Left cardiac atrium (tissue), 4 donors: ENCODE measurements at places on chromosomes 3 and 15. TPM values are rescaled to one million over a fixed set of nuclear protein-coding genes. Genes with fewer than 3 reads are reported as not detected.

Gene VGLL4
- total RNA-seq, result 28.6 TPM

Gene TICRR
- 0.03 TPM for total RNA-seq

Gene RBP2
- total RNA-seq, result not detected

Gene HDC
- 0.65 TPM for total RNA-seq

Gene ZIC1
- not detected for total RNA-seq

Gene COMMD4
- 35.5 TPM for total RNA-seq

Gene CHCHD4
- 25.9 TPM for total RNA-seq

Gene FEZF2
- not detected for total RNA-seq

Gene GOLGA8S
- 0.44 TPM for total RNA-seq

Gene MRPL47
- total RNA-seq, result 50.5 TPM

Gene GNAT1
- not detected for total RNA-seq

Gene PLCD1
- total RNA-seq, result 10.8 TPM

Gene NR2E3
- total RNA-seq, result not detected
